NCI-H1048 (cell line): ENCODE measurements at places on chromosomes 5 and 9.

GRCh38 chr5:177183142-177183541 is 49.6 kb downstream of the NSD1 start:
- no peak for DNase-seq

GRCh38 chr5:149466457-149466972 is 84.7 kb downstream of the CSNK1A1 start:
- DNase-seq = no peak

DNA sequence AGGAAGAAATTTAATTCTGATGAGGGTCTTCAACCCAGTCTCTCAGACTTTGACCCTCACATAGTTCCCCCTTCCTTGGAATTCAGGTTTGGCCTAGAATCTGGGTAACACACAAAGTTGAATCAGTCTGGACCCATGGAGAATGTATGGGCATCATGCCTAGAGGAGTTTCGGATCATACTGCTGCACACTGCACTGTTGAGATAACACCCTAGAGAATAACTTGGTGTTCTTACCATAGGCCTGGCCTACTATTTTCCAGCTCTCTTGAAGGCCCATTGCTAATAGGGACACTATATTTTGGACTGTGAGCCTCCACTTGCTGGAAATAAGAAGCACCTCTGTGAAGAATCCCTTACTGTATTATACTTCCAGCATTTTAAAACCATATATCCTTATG is 413.5 kb downstream of the PLK2 start:
- DNase-seq = no peak

GRCh38 chr5:1503241-1504068 is 20.3 kb downstream of the LPCAT1 start:
- DNase-seq = no peak

DNA sequence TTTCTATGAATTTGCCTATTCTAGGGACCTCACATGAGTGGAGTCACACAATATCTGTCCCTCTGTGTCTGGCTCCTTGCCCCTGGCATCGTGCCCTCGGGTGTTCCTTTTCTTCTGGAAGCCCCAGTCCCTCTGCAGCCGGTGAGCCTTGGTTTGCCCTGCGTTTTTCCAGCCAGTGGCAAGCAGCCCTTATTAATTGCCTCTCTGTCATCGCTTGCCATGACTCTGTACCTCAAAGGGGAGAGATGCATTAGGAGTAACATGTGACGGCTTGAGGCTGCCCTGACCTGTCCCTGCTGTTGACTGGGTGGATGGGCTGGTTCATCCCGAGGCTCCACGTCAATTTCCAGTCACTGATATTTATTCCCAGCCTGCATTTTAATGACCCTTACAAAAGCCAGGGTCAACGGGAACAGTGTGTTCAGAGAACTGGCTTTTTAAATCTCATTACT is 87.3 kb downstream of the CFAP90 start:
- no peak for DNase-seq

- no peak for DNase-seq
These were observed 22.6 kb downstream of the PLAC8L1 start for GRCh38 chr5:146082798-146083197.

DNA sequence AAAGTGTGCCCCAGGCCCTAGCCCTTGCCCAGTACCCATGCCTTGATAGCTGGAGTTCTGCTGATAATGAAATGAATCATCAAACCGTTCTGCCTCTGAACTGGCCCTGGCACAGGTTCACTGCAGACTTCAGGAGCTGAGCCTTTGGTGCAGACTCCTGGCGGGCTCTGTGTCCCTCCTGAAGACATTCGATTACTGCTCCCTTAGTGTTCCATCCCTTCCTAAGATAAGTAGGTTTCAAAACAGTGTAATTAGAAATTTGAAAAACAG is 97.2 kb downstream of the MVB12B start:
- no peak for DNase-seq

- DNase-seq = no peak
These were observed 27.6 kb downstream of the CEP72 start for GRCh38 chr5:639584-640213.
